ENCODE measurements at places on chromosomes 5 and 9.

- DNase-seq = no peak
These were observed 36.1 kb downstream of the TLE1 start for GRCh38 chr9:81653240-81653639.

DNA sequence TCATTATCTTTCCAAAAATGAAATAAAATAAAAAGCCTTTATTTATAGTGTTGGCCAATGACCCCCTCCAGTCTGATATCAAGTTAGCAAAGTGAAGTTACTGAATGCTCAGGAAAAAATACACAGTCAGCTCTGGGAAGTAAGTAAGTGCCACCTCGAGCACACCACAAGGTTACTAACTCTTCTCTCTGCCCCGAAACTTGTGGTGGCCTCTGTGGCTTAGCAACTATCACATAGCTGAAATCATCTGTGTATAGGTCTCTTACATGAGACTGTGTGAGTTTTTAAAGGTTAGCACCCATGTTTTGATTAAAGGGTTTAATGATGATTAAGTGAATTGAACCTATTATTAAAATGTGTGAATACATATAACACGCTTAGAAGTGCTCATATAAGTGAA lies 161.4 kb upstream of the KLF4 start:
- no peak for DNase-seq

DNA sequence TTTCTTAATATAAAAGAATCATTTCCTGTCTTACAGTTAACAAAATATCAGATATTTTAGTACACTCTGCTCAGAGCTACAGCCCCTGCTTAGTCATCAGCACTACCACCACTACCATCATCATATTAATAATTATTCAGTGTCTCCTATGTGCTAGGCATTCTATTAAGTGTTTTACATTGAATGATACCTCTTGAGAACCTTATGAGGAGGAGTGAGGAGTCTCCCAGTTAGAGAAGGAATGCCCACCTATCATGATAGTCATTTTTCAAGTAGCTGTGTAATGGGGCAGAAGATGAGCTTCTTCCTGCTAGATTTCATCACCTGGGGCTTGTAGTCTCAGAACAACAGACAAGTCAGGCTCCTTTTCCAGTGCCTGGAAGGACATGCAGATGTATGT lies 238.0 kb downstream of the TRIM32 start:
- DNase-seq = no peak

- DNase-seq = no peak
These were observed 5.3 kb upstream of the FANCG start for GRCh38 chr9:35085078-35085477.

DNA sequence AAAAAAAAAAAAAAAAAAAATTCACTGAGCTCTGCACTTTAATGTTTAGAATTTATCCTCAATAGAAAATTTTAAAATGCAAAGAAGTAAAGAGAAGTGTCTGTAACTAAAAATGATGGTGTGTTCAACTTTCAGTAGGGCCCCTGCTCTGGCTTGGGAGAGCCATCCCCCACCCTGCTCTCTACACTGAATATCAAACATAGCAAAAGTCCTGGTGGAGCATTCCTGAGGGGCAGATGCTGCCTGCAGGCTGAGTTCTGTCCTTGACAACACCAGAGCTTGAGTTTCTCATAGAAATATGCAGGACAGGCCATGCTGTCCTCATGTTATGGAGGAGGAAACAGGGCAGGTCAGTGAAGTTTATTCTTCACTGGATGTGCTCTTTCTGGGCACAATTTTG lies 7.1 kb upstream of the SEMA4D start:
- no peak for DNase-seq

GRCh38 chr9:114109124-114109523 lies 10.0 kb upstream of the KIF12 start:
- no peak for DNase-seq

GRCh38 chr9:136613824-136614371 lies 48.8 kb upstream of the EGFL7 start:
- no peak for DNase-seq

DNA sequence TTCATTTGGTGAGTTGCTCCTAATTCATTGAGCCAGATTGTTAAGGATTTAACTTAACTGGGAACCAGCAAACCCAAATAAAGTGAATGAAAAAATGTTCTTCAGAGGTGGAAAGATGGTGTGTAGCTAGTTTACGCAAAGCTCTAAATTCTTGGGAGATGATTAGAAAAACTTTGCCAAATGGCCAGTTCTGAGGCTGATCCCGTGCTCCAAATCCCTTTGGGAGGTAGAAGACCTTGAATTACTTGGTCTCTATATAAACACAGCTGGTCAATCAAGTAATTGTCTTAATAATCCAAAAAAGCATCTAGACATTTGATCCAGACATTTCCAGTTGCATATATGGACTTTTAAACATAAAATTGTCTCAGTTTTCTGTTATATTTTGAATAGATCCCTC lies 11.4 kb downstream of the ACTL7B start:
- no peak for DNase-seq

- DNase-seq = no peak
These were observed 60.2 kb downstream of the WNK2 start for GRCh38 chr9:93244101-93244500.

All from activated T-helper 9 cell treated with anti-CD3 and anti-CD28 coated beads, Interleukin-2, amount 50 U/mL, for 16 hours (primary cell).